ENCODE measurements at places on chromosomes 6 and 20. TPM values are rescaled to one million over a fixed set of nuclear protein-coding genes. Genes with fewer than 3 reads are reported as not detected.

TGM3 gene
- 2.6 TPM for total RNA-seq

HLA-DPA1 gene
- total RNA-seq: 26.5 TPM

OR2H1 gene
- 7.5 TPM for total RNA-seq

CDH26 gene
- 3.5 TPM for total RNA-seq

SRXN1 gene
- total RNA-seq: 29.8 TPM

DSP gene
- 4.1 TPM for total RNA-seq

LRRC73 gene
- 20.1 TPM for total RNA-seq

PXDC1 gene
- 14.3 TPM for total RNA-seq

ABHD16A gene
- total RNA-seq: 77.0 TPM

SAMD3 gene
- 4.4 TPM for total RNA-seq

JPH2 gene
- 3.2 TPM for total RNA-seq

HTR1E gene
- 0.87 TPM for total RNA-seq

RREB1 gene
- total RNA-seq: 79.2 TPM

Measured in testis (tissue), 5 donors.